ENCODE measurements at places on chromosomes 4 and X.

DNA sequence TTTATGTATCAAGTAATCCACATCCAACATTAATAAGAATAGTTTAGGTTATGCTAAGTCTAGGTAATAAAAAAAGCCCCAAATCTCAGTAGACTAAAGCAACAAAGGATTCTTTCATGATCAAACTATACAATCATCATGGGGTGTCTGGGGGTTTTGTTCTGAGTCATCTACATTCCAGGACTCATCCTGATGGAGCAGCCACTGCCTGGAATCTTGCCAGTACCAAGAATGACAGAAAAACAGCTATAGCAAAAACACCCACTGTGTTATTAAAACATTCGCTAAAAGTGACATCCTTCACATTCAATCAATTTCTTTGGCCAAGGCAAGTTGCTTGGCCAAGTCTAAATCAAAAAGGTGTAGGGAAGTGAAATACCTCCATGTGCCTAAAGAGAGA is 3.9 kb upstream of the ARHGEF38 start:
- DNase-seq: no peak

GRCh38 chr4:183142571-183143550 is 43.8 kb downstream of the WWC2 start:
- no peak for DNase-seq

- DNase-seq: no peak
Measured at GRCh38 chrX:29852767-29853166, 362.6 kb upstream of the MAGEB2 start.

- no peak for DNase-seq
Measured at GRCh38 chr4:154164931-154165839, 326.4 kb downstream of the DCHS2 start.

- DNase-seq: no peak
Measured at GRCh38 chrX:50700921-50701320, 113.1 kb downstream of the SHROOM4 start.

- DNase-seq: no peak
Measured at GRCh38 chrX:96984538-96984937, 100.8 kb downstream of the RPA4 start.

- DNase-seq: peak; percentile 17
Measured at GRCh38 chrX:102745857-102746584, 25.5 kb downstream of the GPRASP3 start.

- no peak for DNase-seq
Measured at GRCh38 chr4:142493255-142494110, 352.6 kb downstream of the INPP4B start.

DNA sequence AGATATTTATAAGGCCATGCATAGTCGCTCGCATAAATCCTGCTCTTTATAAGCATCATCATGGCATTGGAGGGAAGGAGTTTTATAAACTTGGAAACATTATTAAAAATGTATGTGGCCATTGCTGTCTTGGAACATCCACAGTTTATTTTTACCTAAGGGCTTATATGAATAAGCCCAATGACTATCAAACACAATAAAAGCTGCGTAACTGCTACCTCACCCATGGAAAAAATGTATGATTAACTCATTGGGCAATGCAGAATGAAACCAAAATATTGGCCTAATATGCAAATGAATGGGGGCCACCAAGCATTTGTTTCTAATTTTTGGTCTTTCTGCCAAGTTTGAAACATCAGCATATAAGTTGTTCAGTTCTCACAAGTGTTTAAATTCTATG is 19.1 kb downstream of the GEMIN8 start:
- DNase-seq: no peak

DNA sequence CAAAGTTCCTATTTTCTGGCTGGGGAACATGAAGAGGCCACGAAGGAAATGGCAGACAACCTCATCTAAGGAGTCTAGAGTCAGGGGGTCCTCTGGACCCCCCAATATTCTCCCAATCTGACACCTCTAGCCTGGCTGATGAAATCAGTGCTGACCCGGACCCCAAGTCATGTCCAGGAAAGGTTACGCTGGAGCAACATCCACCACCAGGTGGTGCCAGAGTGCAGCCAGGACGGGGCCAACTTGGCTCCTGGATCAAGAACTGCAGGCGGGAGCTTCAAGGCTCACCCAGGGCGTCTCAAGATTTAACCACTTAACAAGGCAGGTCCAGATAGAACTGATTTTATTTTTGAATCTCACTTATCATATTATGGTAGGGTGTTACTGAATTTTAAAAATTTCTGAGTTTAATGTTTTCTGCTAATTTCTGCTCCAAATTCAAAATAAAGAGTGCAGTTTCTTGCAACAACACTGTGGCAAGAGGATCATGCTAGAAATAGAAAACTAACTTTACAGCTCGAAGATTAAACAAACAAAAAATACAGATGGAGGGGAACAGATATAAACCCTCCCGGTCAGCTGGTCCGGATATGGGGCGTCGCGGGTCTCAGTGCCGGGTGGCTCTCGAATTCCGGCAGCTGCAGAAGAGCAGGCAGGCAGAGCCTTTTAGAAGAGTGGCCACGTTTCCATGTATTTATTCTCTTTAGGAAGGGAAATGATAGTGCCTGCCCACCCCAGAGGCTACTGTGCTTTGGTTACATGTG is 135.5 kb downstream of the AFAP1 start:
- DNase-seq: peak; percentile 89

- no peak for DNase-seq
Measured at GRCh38 chrX:91122151-91122694, 312.4 kb upstream of the PABPC5 start.

DNA sequence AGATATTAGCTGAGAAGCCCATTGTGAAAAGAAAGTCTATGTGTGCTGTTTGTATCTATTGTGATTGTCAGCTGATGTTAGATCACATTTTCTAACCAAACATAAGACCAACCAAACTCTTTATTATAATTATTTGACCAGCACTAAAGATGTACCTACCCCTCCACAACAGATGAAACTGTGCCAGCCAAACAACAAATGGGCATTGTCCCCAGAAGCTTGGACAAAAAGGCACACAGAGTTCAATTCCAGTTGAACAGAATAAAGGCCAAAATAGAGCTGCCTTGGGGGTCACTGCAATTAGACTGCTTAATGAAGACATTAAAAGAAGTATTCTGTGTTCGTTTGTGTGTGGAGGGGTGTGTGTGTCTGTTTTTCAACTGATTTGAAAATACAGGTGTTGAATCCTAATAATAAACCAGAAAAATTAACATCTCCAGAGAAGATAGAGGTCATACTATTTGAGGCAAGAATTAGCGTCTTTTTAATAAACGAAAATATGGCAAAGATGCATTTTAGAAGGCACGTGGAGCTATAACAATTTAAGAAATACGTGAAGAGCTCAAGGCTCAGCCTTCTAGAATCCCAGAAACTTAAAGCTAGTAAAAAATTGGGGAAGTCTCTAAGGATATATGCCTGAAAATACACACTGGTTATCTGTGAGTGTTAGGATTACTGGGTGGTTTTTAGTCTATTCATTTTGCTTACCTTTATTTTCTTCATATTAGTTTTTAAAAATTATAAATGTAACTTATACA is 2.2 kb downstream of the SPP1 start:
- no peak for DNase-seq

DNA sequence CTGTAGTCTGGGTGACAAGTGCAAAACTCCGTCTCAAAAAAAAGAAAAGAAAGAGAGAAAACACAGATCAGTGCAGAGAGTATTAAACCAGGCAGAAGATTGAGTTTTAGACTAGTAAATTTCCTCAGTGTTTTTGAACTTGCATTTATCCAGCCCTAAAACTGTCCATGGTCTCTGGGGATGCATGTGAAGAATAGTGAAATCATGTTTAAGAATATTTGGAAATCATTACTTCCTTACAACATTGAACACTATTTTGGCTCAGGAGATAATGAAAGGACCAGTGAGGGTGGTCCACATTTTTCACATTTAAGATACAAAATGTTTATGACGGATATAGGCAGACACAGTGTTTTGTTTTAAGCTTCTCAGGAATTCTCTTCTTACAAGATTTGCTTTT is 195.8 kb upstream of the RASGEF1B start:
- DNase-seq: no peak

GRCh38 chr4:140052050-140052449 is 101.9 kb downstream of the MAML3 start:
- DNase-seq: no peak
